ENCODE measurements at places on chromosomes 12 and 14.

DNA sequence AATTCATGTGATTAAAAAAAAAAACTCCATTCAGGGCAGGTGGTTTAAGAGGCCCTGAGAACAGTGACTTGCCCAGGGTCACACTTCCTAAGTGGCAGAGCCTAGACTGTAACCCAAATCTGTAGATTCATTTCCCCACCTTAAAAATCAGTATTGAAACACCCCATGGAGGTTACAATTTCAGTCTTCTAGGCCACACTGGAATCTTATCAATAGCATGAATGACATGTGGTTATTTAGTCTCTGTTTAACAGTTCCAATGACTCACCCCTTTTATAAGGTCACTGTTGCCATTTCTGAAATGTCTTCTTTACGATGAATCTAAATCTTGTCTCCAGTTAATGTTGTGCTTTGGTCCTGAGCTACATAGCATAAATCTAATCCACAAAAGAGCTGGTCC, 262.3 kb upstream of the GRIP1 start:
- DNase-seq, result no peak

GRCh38 chr12:99063182-99063581, 418.1 kb downstream of the APAF1 start:
- DNase-seq, result no peak

- no peak for DNase-seq
Measured at GRCh38 chr12:106681210-106681609, 93.3 kb upstream of the RIC8B start.

DNA sequence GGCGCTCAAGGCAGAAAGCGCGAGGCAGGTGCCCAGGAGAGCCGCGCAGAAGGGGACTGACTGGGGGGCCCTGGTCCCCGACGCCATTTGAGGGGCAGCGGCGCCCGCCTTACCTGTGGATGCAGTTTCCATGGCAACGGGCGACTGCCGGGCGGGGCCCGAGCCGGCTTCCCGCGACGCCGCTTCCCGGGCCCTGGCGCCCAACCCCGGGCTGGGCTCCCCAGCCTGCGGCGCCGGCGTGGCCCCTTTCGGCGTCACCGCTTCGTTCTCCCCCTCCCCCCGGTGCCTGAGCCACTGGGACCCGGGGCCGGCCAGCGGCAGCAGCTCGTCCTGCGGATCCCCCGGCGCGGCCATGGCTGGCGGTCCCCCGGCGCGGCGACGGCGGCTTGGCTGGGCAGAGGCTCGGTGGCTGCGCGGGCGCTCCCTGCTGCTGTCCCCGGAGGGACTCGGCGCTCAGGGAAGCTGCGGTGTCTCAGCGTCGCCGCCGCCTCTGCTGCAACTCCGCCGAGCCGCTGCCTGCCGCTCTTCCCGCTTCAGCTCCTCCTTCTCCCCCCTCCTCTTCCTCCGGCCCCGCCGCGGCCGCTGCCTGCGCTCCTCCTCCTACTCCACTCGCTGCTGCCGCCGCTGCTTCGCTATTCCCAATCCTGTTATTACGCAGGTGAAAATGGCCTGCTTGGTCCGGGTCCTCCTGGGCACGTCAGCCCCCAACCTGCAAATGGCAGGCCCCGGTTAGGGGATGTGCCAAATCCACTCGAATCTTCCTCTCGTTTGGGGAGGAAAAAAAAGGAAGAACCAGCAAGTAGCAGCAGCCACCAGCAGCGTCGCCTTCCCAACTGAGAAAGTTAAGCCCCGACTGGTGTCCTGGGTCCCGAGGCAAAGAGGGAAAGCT, at the start of gene RTN1:
Gene RTN1, minus strand, starts transcription at position 500 of the 889 bp plus-strand sequence. Its CDS starts 146 bp downstream, at position 354.
- DNase-seq, result peak; percentile 93

DNA sequence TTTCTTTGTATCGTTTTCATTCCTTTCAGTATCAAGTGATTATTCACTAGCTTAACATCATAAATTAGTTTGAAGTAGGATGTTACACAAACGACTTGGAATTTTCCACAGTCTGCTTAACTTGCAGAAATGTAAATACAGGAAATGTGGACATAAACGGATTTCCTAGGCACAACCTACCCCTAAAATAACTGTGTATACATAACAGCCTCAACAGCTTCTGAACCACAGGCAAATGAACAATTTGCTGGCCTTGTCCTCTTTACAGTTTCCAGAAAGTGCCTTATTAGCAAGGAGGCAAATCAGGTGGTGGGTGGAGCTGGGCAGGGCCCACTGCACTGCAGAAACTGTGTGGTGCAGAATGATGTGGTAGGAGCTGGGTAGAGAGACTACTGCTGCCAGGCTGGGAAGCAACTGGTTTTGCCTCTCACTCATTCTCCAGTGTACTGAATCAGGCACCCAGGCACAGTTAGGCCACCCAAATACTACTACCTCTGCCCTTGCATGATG, 14.1 kb downstream of the DRAM1 start:
- DNase-seq, result peak; percentile 89

GRCh38 chr12:95834572-95834971, 24.2 kb upstream of the SNRPF start:
- no peak for DNase-seq

DNA sequence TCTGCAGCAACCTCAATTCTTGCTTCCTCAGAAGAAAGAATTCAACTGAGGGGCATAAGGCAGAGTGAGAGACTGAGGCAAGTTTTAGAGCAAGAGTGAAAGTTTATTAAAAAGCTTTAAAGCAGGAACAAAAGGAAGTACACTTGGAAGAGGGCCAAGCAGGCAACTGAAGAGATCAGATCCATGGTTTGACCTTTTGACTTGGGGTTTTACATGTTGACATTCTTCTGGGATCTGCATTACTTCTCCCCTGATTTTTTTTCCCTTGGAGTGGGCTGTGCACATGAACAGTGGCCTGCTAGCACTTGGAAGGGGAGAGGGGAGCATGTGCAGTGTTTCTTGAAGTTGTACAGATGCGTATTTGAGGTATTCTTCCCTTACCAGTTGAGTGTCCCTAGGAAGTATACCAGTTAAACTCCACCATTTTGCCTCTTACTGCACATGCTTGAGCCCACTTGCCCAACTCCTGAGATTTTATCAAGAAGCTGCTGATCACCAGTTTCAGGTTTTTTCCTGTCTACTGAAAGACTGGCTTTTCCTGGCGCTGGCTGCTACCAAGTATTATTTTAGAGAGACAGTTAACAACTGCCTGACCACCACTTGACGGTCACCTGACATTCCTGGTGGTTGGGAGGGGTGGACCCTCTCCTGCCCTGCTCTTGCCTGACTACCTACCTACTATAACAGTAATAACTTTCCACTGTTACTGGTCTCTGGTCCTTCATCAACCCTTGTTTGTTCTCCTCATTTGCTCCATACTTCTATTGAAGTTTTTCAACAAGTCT, 26.0 kb upstream of the TMTC2 start:
- DNase-seq, result no peak

DNA sequence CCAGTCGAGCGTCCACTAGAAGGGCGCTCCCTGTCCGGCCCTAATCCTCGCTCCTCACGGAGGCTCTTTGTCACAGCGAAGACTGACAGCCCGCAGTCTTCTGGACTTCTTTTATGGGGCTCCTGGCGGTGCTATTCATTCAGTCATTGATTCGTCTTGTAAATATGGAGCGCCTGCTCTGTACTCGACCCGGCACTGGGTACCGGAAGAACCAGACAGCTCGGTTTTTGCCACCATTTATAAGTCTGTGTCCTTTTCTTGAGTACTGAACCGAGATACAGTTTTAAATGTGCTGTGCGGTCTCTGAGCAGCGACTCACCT, 570 bp downstream of the DMAC2L start:
- no peak for DNase-seq

DNA sequence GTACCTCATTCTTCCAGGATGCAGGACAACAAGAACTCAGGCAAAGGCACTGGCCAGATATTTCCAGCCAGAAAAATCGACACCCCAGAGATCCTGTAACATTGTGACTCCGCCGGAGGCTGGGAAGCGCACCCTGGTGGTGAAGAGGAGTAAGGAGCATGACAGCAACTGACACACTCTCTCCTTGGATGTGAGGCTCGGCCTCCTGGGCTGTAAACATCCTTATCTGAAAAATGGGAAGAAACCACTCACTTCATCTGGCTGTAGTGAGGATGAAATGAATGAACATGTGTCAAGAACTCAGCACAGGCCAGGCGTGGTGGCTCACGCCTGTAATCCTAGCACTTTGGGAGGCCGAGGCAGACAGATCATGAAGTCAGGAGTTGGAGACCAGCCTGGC, 27.5 kb downstream of the TCHP start:
- DNase-seq, result no peak

DNA sequence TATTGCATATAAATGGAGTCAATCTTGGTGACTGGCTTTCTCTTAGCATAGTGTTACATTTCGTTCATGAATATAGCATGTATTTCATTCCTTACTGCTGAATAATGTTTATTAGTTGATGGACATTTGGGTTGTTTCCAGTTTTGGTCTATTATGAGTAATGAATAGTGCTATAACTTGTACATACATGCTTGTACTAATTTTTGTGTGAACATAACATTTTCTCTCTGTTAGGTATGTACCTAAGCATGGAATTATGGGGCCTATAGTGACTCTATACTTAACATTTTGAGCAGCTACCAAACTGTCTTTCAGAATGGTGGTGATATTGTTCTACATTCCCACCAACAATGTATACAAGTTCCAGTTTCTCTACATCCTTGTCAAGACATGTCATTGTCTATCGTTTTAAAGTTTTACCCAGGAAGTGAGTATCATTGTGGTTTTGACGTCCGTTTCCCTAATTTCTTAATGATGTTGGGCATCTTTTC, 23.1 kb downstream of the ATP2A2 start:
- DNase-seq, result no peak

- DNase-seq, result no peak
Measured at GRCh38 chr12:52280796-52281560, 6.5 kb downstream of the KRT86 start.

DNA sequence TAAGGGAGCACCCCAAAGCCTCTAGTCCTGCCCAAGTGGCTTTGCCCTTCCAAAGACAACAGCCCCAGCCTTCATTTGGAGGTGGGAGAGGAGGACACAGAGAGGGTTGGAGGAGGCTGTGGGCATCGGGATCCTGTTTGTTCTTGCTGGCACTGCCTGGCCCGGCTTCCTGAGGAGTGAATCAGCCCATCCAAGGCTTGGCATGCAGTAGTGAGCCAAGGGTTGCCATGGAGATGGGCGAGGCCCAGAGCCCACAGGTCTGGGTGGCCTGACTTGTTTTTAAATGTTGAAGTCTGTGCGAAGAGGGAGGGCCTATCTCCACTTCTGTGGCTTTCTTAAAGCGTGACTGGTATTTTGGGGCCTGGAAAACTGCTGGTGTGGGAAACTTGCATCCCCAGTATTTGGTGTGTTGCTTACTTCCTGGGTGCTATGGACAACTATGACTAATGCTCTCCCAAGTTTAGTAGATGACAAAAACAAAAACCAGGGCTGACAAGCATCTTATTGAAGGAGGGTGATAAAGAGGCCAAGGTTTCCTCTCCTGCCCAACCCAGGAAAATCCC, 15.8 kb downstream of the CD9 start:
- DNase-seq, result no peak

DNA sequence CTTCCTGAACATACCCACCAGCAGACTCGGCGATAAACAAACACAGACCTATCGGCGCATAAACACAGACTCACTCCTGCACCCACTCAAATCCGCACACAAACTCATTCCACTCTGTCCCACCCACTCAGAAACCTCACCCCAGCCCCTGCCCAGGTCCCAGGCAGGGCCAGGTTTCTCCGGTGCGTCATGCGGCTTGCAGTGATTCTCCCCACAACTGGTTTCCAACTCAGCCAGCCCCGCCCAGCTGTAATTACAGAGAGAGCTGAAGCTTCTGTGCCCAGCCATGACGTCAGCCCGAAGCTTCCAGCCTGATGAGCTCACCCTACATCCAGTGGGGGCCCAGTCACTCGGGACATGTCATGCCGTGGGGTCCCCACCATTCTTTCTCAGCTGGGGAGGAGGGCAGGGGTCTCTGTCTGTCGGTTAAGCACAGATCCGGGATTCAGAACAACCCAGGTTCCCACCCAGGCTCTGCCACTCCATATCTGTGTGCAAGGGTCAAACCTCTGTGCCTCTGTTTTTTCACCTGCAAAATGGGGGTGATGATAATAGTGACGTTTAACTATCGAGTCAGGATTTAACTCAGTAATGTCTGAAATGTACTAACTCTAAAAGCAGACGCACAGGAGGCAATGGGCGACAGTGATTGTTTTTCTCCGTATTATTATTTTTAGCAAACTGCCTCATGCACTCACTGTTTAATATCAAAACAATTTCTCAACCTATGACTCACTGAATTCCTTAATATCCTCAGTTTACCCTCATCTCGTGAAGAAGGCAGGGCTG, 2.3 kb upstream of the HSPB8 start:
- DNase-seq, result peak; percentile 43

- DNase-seq, result no peak
Measured at GRCh38 chr14:102028733-102029132, 58.1 kb downstream of the HSP90AA1 start.

GRCh38 chr12:49335118-49335954, 1.7 kb downstream of the C1QL4 start:
- no peak for DNase-seq

DNA sequence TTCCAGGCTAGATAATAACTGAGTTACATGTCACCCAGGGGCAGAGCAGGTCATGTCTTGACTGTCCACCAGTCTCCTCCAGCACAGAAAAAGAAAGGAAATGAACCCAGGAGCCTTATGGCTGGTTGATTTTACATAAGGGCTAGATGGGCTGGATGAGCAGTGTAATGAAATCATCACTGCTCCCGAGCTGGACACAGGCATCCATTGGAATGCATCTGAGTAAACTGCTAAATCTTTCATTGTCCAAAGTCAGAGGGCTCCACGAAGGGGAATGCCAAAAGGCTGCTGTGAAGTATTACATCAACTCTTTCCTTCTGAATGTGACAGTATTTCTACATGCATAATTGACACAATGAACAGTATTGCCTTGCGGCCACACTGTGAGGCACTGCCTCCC, 30.1 kb upstream of the TSPAN11 start:
- DNase-seq, result no peak

- no peak for DNase-seq
Measured at GRCh38 chr12:103441437-103442181, 54.2 kb downstream of the C12orf42 start.

DNA sequence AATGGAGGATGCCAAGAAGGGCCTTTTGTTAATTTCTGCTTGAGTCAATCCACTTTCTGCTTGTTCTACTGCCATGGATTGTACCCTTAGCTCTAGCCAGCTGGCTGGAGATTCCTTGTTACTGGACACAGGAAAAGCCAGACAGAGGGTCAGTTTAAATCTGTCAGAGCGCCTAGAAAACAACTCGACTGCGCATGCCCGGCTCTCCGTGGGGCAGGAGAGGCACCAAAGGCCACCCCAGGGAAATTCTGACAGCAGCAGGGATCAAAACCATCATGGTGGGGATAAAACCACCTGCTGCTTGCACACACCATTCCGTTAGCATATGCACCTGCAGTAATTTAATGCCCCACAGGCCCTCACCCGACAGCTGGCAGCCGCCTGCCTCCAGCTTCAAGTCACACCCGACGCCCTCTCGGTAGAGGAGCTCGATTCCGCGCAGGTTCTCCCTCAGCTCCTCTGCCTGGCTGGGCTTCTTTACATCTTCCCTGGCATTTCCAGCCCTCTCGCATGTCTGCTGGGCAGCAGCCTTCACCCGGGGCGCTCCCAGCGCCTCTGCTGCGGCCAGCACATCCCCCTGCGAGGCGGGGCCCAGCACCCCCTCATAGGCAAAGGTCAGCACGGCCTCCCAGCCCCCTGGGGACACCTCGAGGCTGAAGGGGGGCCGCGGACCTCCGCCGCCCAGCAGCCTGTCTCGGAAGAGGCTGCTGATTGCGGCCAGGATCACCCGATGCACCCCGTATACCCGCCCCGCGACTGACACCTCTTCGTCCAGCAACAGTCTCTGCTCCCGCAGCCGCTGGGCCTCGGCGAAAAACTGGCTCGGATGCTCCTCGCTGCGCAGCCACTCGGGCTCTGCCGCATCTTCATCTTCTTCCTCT, 1.0 kb downstream of the KLHL33 start:
- peak; percentile 78 for DNase-seq

Data from upper lobe of left lung (tissue), 6 donors.